ENCODE measurements at places on chromosomes 11 and 22. TPM values are rescaled to one million over a fixed set of nuclear protein-coding genes. Genes with fewer than 3 reads are reported as not detected.

The CD3G gene
- total RNA-seq: not detected

The MYRF gene
- total RNA-seq: 25.0 TPM

DNA sequence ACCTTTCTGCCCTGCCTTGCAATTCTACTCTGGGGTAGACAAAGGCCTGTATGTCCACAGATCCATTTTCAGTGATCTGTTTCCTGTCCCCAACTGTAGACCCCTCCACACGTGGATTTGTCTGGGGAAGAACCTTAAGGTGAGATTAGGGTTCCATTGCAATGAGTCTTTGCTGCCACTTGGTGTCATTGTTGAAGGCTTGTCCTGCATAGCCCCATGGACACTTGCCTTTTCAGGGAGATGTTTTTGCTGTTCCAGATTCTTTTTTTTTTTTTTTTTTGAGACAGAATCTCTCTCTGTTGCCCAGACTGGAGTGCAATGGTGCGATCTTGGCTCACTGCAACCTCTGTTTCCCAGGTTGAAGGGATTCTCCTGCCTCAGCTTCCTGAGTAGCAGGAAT lies 21.8 kb downstream of the SERPING1 start:
- no peak for DNase-seq

DNA sequence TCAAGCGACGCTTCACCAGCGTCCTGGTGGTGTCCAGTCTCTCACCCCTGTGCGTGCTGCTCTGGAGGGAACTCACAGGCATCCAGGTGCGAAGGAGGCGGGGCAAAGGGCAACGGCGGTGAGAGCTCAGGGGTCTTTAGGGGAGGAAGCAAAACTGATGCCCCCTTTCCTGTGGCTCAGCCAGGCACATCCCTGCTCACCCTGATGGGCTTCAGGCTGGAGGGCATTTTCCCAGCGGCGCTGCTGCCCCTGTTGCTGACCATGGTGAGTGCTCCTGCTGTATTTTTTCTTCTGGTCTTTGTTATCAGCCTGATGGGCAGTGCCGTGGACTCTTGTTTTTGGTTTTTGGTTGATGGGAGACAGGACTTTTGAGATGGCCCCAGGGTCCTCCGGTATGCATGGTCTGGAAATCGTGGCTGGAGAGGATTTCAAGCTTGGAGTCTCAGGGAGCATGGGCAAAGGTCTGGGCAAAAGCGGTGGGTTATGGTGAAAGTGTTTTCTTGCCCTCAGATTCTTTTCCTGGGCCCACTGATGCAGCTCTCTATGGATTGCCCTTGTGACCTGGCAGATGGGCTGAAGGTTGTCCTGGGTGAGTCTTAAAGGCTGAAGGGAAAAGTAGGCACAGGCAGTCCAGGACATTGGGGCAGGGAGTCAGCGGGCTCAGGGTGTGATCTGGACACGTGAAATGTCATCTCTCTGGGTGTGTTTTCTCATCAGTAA lies 695 bp downstream of the RCE1 start:
- DNase-seq: no peak

Measured in epithelial cell of proximal tubule (primary cell).